ENCODE measurements at places on chromosomes 2 and 18. TPM values are rescaled to one million over a fixed set of nuclear protein-coding genes. Genes with fewer than 3 reads are reported as not detected.

The POTEI gene
- 0.05 TPM for total RNA-seq

The LRRTM1 gene
- total RNA-seq, result 0.63 TPM

The FN1 gene
- 1,853 TPM for total RNA-seq

The ATOH8 gene
- total RNA-seq, result 18.3 TPM

The GREB1 gene
- total RNA-seq, result 9.1 TPM

The MYCN gene
- total RNA-seq, result 3.3 TPM

The COL4A4 gene
- 0.90 TPM for total RNA-seq

Measured in urinary bladder (tissue), 4 donors.